ENCODE measurements at places on chromosomes 7 and 10. TPM values are rescaled to one million over a fixed set of nuclear protein-coding genes. Genes with fewer than 3 reads are reported as not detected.
A peak's percentile ranks its signal among the peaks of the same experiment; 100 is the strongest.

TAS2R5 gene
- 2.5 TPM for total RNA-seq

DNA sequence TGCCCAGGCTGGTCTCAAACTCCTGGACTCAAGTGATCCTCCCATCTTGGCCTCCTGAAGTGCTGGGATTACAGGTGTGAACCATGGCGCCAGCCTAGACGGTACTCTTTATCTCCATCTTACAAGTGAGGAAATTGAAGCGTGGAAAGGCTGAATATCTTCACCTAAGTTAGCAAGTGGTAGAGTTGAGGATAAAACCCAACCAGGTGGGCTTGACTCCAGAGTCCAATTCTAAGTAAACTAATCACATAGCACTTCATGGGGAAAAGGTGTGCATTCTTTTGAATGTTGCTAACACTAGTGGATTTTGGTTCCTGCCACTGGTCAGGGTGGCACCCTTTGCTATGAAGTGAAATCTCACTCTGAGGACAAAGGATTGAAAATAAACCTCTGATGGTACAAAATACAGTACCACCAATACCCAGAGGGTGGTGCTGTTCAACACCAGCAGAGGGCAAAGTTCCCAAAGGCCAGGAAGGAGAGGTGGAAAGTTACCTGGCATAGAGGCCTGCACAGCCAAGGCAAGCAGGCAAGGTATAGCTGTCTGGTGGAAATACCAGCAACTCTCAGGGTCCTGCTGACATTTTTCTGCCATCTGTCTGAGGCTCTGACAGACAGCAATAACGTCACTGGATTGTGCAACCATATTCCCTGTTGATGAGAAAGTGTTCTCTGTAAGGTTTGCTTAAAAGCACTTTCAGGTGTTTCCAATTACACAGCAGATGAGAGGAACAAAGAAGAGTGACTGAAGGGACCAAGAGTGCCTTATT is 17.6 kb downstream of the ZDHHC16 start:
- DNase-seq = peak; percentile 66

CAMK2B gene
- total RNA-seq = not detected

DNA sequence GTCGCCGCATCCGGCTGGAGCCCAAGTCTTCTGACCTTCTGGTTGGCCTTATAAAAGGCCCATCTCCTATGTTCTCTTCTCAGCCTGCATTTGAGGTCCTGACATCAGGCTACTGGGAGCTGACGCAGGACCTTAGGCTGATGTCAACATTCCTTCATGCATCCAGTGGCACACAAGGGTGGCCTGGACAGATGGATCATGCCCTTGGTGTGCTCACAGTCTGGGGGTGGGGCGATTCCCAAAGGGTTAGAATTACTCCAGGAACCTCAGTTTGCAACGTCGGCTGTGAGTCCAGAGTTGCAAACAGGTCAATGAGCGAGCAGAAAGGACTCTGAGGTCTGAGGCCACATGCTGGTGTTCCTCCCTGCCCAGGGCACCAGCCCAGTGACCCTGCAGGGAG is 8.2 kb upstream of the CLIP2 start:
- DNase-seq = no peak

DNA sequence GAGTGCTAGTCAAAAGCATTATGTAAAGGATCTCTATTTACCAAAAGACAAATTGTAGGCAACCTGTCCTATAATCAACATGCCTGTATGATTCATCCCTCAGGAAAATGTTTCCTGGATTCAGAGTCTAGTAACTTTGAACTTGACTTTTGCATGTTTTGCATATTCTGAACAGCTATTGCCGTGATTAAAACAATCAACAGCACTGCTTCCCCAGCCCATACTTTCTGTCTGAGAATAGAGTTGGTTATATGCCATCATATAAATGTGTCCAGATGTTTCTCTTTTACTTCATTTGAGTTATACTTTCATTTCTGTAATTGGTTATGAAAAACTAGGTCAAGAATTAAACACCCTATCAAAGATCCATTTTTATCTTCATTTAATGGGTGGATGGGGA is 83.5 kb downstream of the ZMYND11 start:
- DNase-seq = no peak

- DNase-seq = no peak
These were observed 81.1 kb upstream of the STEAP1B start for GRCh38 chr7:22581099-22581498.

GRCh38 chr7:11192506-11192905 is 218.8 kb downstream of the PHF14 start:
- DNase-seq = no peak

DNA sequence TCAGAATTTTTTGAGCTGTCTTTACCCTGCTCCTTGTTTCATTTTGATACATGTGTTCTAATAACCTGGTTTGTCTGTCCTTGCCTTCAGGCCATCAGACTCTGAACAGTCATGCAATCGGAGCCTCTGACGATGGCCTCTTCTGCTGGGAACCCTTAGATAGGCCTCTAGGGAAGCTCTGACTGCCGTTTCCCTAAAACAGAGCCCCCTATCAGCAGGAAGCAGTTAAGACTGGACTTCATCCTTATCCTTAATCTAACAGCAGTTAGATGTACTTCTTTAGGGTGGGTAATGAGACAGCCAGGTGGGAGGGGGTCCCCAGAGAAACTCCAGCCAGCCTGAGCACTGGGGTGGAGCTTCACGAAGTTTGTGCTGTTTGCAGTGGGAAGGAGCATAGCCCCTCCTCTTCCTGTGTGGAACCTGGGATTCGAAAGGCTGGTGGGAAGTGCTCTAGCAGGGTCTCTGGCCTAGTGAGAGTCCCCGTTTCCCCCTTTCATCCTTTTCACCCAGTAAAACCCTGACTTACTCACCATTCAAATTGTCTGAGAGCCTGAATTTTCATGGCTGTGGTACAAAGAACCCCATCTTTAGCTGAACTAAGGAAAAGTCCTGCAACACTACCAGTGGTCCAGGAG is 28.4 kb upstream of the SORCS3 start:
- DNase-seq = no peak

DNA sequence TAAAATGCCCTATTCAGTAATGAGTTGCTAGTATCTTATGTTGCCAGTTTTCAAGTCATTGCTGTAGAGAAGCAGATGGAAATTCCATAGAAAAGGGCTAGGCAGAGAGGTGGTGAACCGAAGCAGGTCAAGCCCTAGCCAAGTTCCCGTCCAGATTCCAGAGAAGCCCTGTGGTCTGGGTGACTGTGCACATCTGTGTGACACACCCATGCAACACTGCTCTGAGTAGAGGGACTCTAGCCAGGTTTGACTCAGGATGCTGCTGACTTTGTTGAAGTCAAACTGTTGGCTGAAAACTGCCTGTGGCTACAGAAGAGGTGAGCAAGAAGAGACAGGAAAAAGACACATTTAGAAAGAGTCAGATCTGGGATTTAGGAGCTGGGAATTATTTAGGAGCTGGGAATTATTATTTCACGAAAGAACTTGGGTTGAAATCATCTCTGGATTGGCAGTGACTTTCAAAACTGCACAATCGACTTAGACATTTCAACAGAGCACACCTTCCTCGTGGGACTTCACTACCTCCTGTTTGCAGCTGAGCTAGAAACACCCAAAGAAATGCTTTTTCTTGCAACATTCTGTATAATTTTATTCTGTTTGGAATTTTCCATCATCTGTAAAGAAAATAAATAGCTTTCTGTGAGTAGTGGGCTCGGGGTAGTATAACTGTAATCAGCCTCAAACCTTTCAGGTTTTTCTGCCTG is 149.1 kb upstream of the PRKCQ start:
- no peak for DNase-seq

DNA sequence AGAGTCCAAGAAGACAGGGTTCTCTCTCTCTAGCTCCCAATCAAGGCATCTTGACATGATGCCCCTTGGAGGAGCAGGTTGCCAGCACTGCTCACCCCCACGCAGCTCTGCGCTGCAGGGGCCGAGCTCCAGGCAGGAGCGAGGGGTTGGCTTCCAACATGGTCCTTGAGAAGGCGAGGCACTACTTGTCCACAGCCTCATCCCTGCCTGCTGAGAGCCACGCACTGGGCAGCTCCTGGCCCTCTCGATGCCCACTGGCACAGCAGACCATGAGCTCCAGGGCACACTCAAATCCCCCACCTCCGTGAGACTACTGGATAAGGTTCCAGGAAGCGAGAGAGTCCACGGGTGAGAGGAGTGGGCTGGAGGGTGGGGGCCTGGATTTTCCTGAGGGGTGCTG is 31.1 kb downstream of the RAMP3 start:
- DNase-seq = no peak

NRAP gene
- total RNA-seq = not detected

VGF gene
- total RNA-seq = 1.4 TPM

DNA sequence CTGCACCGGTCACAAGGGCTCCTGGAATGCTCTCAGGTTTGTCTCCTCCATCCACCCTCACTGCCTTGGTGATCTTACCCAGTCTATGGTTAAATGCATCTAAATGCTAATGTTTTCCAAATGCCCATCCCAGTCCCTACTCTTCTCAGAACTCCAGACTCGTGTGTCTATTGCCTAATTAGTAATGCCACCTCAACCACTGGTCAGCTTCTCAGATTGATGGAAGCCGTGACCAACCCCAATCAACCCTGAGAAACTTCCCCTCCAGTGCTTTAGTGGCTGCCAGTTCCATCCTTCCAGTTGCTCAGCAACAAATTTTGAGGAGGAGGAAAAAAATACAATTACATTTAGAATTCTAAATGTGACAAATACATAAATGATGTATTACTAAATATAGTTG is 18.6 kb downstream of the NUDCD3 start:
- no peak for DNase-seq

GRCh38 chr7:128767475-128768110 is 8.0 kb downstream of the OPN1SW start:
- DNase-seq = no peak

- DNase-seq = no peak
These were observed 46.0 kb downstream of the HELLS start for GRCh38 chr10:94591461-94592205.

DNA sequence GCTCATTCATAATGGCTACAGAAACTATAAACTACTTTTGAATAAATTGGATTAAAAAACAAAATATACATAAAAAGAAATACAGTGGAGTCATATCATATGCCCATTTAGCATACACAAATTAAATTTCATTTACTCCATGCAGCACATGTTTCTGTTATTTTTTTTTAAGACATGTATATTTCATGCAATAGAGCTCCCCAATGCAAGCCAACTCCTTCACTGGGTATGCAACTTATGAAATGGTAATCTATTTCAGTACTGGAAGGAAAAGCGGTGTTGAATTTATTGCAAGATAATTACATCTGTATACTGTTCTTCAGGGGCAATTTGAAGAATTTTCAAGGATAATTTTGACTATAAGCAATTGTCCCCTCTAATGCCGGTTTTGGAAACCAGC is 49.9 kb downstream of the NEUROD6 start:
- DNase-seq = no peak

RTKN2 gene
- total RNA-seq = not detected

CYP3A5 gene
- total RNA-seq = not detected

DNA sequence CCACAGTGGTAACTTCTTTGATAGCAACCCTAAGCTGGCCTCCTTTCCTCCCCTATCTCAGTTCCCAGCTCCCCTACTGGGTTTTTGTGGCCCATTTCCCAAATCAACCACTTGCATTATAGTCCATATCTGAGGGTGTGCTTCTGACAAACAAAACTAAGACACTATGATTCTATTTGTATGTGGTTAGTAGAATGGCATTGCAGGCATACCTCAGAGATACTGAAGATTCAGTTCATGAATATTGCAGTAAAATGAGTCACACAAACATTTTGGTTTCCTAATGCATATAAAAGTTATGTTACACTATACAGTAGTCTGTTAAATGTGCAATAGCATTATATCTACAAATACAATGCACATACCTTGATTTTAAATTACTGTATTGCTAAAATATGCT is 15.4 kb upstream of the TMEM243 start:
- DNase-seq = no peak

Measured in Karpas-422 (cell line).